ENCODE measurements at places on chromosomes 12 and 14. TPM values are rescaled to one million over a fixed set of nuclear protein-coding genes. Genes with fewer than 3 reads are reported as not detected.
A peak's percentile ranks its signal among the peaks of the same experiment; 100 is the strongest.

DNA sequence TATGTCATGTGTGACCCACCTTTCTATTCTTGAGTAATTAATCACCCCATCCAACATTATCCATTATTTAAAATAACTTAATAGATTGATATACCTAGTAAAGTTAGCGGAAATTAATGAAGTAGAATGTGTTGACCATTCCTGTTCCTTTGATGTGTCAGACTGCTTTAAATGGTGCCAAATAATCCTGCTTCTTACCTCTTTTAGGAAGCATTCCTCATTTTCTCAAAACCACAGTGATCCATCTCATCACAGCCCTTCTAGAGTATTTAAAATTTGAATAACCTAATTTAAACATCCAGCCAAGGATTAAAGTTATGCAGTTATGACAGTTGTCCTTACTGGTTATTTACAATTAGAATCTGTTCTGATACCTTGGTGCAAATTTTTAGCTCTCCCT, 6.9 kb downstream of the MGAT4C start:
- DNase-seq: no peak

DNA sequence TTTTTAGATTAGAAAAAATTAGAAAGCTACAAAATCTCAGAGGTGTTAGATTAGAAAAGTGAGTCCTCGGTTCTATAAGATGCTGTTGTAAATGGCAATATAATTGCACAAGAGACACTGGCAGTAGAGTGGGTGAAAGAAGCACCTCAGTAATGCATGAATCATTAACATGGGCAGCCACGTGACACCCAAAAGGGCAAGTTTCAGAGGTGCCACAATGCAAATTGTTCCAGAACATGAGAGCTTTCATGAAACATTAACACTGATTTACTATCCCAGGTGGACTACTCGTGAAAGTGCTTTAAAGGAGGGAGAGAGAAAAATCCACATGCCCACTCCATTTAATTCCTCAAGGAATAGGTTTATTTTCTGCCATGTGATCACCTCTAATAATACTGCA, 108.4 kb downstream of the PTPRR start:
- no peak for DNase-seq

DNA sequence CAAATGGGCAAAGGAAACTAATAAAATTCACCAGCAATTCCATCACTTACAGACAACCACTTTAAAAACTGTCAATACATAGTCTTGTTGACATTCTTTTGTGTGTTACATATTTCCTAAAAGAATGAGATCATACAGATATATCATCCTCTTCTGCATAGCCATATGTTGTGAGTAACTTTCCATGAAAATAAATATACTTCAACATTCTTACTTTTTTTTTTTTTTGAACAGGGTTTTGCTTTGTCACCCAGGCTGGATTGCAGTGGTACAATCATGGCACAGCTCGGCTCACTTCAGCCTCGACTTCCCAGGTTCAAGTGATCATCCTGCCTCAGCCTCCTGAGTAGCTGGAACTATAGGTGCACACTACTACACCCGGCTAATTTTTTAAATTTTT, 20.9 kb downstream of the ZC2HC1C start:
- DNase-seq: no peak

GRCh38 chr12:112140728-112141127, 15.4 kb downstream of the TRAFD1 start:
- no peak for DNase-seq

Gene SNRNP35
- 18.4 TPM for total RNA-seq

Gene FBXW8
- 7.9 TPM for total RNA-seq

Gene SYCP3
- not detected for total RNA-seq

DNA sequence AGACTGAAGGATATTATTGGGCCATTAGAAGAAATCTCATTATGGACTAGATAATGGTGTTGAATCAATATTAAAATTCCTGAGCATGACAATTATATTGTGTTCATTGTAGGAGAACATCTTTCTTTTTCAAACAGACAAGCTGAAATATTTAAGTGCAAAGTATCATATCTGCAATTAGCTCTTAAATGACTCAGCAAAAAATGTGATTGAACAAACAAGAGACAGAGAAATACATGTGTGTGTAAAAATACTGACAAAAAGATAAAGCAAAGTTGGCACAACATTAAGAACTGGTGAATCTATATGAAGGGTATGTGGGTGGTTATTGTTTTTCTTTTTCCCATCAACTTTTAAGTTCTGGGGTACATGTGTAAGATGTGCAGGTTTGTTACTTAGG, 9.5 kb downstream of the CEP290 start:
- DNase-seq: no peak

Gene MBD6
- total RNA-seq: 12.5 TPM

GRCh38 chr12:43210485-43211192, 341.4 kb downstream of the ADAMTS20 start:
- DNase-seq: no peak

GRCh38 chr12:94587266-94588241, 62.8 kb downstream of the TMCC3 start:
- peak; percentile 64 for DNase-seq

DNA sequence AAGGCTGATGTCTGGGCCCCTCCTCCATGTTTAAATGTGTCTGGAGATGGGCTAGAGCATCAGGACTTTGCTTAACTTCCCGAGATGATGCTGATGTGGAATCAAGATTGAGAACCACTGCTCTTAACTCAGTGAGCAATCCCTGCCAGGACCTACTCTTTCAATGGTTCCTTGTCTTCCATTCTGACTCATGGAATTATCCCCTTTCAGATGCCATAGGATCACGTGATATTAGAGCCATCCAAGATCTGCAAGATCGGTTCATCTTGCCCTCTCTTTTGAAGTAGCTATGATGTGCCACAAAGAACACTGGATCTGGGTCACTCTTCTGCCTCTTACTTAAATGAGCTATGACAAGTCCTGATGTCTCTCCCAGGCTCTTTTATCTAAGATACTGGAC, 96.8 kb downstream of the EXOC5 start:
- DNase-seq: no peak

DNA sequence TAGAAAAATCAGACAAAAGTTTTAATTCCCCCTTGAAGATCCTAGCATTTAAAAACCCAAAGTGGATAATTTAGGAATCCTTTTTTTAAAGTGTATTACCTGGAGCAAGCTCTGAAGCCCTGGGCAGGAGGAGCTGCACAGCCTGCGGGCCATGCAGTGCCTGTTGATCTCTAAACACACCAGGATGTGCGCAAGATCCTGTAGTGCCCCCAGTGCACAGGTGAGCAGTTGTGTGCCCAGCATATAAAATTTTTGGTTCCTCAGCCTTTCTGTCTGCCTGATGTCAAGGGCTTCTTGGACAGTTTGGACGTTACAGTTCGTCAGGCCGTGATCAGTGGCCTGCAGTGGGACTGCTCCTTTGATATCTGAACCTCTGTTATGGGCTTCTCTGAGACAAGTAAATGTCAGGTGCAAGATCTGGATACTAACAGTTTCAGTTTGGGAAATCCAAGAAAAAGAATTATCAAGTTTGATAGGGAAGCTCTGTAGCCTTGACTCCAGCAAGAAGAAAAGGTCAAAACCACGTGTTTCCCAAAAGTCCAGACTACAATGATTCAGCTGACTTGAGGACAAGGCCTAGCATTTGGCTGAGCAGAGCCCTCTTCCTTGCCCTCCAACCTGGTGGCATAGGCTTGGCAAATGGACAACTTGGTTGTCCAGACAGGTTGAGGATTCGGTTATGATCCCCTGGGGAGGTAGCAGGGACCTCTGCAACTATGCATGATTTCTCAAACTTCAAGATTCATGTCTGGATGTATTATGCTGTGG, 1.0 kb downstream of the ATXN7L3B start:
- DNase-seq: no peak

All from right atrium auricular region (tissue), 2 donors.